HepG2 (cell line): ENCODE measurements at places on chromosomes 4 and X.

DNA sequence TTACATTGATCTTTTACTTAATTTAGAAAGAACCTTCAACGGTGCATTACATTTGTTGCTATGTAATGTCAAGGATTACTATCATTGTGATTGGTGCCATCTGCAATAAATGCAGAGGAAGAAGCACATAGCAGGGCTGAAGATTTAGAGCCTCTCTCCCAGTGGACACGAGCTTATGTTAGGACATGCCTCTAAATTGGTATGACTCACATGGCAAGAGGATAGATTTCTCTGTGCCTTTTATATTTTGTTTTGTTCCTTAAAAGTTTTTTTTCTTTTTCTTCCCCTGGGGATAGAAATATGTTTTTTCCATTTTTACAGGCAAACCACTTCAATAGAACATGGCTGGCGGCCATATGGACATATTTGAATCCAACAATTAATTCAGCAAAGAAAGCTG, 205.0 kb upstream of the HAND2 start:
- DNase-seq, result no peak

DNA sequence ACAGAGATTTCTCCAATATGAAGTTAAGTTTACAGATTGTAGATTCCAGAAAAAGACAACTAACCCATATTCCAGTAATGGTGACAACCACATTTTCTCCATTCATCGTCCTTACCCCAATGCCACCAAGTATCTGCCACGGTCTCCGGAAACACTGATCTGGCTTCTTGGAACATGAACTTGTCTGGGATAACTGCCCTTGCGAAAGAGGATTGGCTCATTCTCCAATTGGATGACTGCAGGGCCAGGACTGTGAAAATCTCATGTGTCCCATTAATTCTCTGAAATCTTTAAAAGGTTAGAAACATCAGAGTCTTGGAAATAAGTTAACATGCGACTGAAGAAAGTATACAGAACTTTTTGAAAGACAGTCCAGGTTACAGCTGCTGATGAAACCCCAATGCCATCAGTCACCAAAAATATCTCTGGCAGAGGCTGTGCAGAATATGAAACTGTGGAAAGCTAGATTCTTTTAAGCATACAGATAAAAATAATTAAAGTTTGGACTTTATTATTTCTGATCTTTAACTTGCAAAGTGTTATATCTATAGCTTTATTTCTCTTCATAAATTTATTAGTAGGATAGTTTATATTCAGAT, 496.9 kb downstream of the PPARGC1A start:
- no peak for DNase-seq

GRCh38 chr4:137659431-137659830, 127.1 kb upstream of the PCDH18 start:
- DNase-seq, result no peak

DNA sequence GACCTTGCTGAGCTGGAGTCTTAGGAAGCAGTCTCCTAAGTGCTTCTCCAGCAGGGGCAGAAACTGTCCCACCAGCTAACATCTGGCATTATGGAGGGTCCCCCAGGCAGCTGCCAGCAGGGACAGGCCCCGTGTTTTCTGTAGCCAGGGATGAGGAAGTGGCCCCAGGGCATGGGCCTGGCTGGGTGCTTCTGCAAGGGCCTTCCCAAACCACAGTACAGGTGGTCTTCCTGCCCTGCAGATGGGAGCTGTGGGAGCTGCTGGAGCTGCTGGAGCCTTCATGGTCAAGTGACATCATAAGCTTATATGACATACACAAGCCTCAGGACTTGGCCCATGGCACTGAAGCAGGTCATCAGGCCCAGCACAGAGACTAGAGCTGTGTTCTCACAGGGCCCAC, 5.0 kb upstream of the MSANTD1 start:
- DNase-seq, result no peak

- no peak for DNase-seq
These were observed 1.6 kb downstream of the PAPSS1 start for GRCh38 chr4:107718351-107718965.

GRCh38 chr4:29900336-29900735, 819.8 kb upstream of the PCDH7 start:
- DNase-seq, result no peak

DNA sequence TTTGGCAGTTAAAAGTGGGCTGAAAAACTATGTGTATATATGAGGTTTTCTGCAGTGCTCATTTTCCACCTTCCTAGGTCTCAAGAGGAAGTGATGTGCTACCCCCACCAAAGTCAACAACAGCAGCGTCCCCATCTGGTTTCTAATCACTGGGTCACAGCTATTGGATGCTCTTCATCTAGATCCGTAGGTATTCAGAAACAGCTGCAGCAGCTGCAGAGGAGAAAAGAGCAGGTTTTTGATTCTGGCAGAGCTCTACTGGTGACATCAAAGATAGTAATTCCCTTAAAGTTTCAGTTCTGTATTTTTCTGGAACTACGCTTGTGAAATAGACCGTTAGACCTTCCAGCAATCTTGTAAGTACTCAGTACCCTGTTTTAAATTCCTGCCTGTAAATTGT, 5.8 kb upstream of the GUCY2F start:
- DNase-seq, result no peak

GRCh38 chr4:138449938-138450337, 207.8 kb upstream of the SLC7A11 start:
- no peak for DNase-seq

- DNase-seq, result no peak
These were observed 532.9 kb downstream of the ANKRD50 start for GRCh38 chr4:124179506-124180186.

GRCh38 chrX:14690553-14690952, 161.2 kb downstream of the GLRA2 start:
- no peak for DNase-seq

GRCh38 chrX:71870208-71871098, 40.2 kb upstream of the NHSL2 start:
- DNase-seq, result peak; percentile 27

DNA sequence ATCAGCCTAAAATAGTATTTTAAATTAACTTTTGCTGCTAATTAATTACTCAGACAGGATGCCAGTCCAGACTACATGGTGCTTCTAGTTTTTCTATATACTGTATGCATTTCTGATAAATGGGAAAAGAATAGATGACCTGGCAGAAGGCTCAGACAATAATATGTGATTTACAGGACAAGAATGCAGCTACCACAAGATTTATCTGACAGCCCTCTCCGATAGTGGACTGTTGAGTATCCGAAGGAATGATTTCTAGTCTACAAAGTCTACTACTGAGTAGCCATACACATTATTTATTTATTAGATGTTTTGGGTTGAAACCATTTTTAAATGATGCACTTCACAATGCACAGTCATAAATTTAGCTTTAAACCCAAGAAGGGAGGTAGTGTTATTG, 212.8 kb downstream of the MAB21L2 start:
- no peak for DNase-seq

GRCh38 chr4:168057412-168057811, 34.9 kb upstream of the ANXA10 start:
- no peak for DNase-seq

- DNase-seq, result no peak
These were observed 85.1 kb upstream of the UCP1 start for GRCh38 chr4:140653718-140654494.
